Activated naive CD4-positive, alpha-beta T cell (primary cell): ENCODE measurements at places on chromosomes 2 and 18.

DNA sequence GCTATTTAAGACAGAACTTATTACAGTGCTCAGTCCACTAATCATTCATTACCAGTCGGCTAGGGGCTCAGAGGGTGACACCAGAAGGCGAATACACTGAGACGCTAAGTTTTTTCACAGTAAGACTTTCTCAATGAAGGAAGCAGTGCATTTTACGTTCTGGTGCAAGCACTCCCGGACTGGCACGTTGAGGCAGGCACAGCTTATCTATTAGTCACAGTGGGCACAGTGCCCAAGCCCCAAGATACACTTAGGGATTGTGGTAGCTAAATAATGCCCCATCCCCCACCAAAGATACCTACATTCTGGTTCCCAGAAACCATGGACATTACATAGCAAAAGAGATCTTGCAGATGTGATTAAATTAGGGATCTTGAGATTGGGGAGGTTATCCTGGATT is 32.6 kb upstream of the BCL11A start:
- DNase-seq, result no peak

GRCh38 chr2:166614503-166614902 is 120.5 kb upstream of the SCN7A start:
- no peak for DNase-seq

- no peak for DNase-seq
Observed at GRCh38 chr2:161979490-161979889, 94.5 kb downstream of the DPP4 start.

GRCh38 chr2:69525261-69525660 is 88.0 kb upstream of the NFU1 start:
- no peak for DNase-seq

GRCh38 chr2:68466361-68466777 is 725 bp downstream of the FBXO48 start:
- no peak for DNase-seq

DNA sequence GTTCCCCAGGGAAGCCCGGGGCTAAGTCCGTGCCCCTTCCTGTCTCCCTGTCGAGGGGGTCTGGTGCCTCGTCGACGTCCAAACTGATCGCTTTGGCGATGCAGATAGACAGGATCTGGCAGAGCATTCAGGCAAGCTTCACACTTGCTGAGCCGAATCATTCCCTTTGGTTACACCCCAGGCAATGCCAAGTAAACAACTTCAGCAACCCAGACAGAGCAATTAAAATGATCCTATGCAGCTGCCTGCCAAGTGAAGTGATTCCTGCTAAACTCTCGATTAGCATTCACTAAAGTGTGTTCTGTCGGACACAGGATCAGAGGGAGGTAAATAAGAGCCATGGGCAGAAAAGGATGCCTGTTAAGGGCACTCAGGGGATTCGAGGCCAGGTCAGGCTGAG is 108.2 kb upstream of the RAB12 start:
- no peak for DNase-seq

GRCh38 chr2:219951099-219951498 is 323.7 kb downstream of the SLC4A3 start:
- DNase-seq, result no peak

GRCh38 chr2:27714053-27714452 is 50.4 kb downstream of the SLC4A1AP start:
- no peak for DNase-seq

GRCh38 chr2:118032169-118033013 is 18.5 kb upstream of the CCDC93 start:
- no peak for DNase-seq

- no peak for DNase-seq
Observed at GRCh38 chr2:80700961-80701360, 396.4 kb upstream of the LRRTM1 start.

DNA sequence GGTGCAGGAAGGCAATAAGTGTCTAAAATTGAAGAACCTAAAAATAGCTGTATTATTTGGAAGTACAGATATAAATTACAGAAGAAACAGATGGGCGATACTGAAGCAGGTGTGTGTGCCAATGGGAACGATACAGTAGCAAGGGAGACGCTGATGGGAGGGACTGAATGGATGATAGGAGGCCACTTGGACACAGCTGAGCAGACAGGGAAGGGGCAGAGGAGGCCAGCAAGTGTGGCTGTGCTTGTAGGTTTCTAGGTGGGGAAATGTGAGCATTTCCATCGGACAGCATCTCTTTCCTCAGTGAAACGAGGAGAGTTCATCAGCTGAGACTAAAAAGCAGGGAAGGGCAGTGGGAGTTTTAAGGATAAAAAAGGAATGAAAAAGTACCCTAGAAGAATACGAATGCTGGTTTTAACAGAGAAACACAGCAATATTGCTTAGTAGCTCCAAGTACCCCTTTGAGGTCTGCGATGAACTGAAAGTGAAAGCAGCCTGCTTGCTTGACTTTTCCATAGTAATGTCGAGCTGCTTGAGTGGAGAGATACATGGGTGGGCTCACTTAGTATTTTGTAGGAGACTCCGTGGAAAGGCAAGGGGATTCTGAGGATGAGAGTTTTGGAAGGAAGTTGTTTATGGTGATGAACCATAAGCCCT is 91.7 kb upstream of the EPC2 start:
- DNase-seq, result no peak

GRCh38 chr2:225573603-225574002 is 174.1 kb downstream of the NYAP2 start:
- DNase-seq, result no peak

DNA sequence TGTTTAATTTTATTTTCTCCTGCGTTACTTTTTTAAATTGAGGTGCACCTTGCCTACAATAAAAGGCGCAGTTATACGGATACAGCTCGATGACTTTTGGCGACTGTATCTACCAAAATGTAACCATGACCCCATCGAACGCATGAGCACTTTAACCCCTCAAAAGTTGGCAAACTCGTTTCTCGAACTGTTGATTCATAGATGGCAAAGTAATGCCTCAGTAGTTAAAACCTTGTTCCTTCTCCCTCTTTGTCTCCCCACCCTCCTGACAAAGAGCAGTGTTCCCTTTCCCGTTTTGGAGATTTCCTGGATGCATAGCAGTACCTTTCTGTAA is 577 bp downstream of the MOGAT1 start:
- DNase-seq, result no peak

- no peak for DNase-seq
Observed at GRCh38 chr2:150627526-150627925, 140.1 kb upstream of the RND3 start.

DNA sequence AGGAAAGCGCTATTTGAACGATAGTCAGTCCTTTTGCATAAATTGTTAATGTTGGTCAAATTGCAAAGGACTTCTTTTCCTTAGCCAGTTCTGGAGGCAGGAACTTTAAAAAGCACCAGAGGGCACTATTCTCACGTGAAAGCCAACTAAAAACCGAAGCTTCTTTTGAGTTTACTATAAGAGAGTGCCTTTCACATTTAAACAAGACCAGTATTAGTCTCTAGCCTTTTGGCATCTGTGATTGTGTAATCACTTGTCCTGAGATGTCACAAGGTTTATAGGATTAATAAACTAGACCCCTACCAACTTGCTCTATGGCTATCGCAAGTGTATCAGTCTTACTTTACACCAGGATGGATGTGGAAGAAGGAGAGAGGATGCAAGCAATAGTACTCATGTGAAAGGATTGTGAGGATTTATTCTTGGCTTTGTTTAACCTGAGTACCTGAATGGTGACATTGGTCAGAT is 14.4 kb upstream of the STAT4 start:
- DNase-seq, result no peak
